ENCODE measurements at places on chromosomes 7 and 10. TPM values are rescaled to one million over a fixed set of nuclear protein-coding genes. Genes with fewer than 3 reads are reported as not detected.

The CHAT gene
- not detected for total RNA-seq

The GPRIN2 gene
- not detected for total RNA-seq

DNA sequence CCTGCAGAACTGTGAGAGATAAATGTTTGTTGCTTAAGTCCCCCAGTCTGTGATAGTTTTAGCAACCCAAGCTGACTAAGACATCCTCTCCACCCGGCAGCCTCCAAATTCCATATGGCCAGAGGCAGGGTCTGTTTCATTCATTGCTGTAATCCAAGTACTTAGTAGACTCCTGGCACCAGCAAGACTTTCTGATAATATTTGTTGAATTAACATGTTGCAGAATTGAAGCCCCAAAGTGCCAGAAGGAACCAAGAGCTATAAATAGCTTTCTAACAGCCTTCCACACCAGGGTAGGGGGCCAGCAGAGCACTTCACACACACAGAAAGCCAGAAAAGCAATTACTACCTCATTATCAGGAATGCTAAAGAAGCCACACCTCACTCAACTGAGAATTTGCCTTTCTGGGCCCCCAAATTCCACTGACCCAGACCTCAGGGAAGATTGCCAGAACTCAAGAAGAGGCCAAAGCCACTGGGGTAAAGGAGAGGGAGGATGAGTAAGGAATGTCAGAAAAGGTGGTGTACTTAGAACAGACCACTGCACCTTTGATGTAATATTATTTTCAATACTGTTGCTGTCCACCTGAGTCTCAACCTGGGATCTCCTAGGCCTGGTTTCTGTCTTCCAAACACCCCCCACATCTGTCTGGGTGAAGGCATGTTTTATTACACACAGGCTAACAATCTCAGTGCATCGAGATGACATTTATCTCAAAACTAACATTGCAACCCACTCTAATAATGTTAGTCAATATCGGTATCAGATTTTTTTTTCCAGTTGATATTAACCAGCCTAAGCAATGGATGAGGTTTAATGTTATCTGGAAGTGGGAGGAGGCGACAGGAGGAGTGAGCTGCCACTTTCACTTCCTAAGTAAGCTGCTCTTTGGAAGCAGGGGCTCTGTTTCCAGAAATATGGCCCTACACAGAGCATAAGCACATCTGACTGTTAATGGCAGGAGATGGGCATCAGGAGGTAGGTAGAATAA is 5.5 kb downstream of the NOD1 start:
- DNase-seq, result peak; percentile 28

GRCh38 chr10:33307835-33308234 is 26.6 kb downstream of the NRP1 start:
- DNase-seq, result no peak

The PITX3 gene
- not detected for total RNA-seq

All from OCI-LY7 (cell line).